ENCODE measurements at places on chromosomes 5 and 9.

DNA sequence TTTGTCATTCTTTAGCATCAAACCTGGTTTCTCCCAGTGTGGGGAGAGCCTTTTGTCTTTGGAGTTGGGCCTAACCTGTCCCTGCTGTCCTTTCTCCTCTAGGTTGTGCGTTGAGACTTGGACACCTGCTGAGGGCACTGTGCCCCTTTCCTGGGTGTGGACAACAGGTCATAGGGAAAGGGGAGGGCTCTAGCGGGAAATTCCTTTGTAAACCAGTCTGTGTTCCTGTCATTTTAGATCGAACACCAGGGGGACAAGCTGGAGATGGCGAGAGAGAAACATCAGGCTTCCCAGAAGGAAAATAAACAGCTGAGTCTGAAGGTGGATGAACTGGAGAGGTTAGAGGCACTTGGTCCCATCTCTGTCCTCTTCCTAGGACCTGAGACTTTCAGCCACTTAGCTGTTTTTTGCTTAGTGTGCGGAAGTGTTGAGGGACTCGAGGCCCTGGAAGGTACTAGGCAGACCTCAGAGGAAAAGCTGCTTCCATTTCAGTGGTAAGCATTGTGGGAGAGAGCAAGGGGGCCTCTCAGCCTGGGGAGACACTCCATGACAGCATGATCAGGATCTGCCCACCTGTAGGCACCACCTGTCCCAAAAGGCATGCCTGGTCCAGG, 8.6 kb upstream of the GLE1 start:
- no peak for DNase-seq

GRCh38 chr5:50547303-50547702, 106.2 kb upstream of the EMB start:
- DNase-seq, result no peak

DNA sequence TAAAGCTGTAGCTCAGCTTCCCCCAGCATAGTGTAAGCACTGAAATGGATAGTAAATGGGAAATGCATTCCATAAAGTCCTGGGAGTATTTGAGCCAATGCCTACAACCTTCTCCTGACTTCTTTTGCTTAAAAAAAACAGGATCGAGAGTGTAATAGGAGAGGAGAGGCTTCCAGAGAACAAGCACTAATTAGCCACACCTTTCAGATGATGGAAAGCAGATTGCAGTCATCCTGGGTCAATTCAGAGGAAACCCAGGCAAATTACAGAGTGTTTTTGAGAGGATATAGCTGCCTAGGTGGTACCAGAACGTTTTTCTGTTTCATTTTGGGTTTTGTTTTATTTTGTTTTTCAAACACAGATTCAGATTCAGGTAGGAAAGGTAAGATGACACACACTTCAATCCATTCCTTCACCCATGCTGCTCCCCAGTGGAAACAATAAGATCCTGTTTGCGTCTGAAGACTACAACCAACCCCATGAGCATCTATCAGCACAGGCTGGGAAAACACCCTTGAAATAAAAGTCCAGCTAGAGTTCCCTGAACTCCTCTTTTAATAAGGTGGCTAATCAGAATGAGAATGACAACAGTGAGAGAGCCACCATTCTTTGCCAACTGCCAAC, 95.6 kb downstream of the RFK start:
- DNase-seq, result no peak

DNA sequence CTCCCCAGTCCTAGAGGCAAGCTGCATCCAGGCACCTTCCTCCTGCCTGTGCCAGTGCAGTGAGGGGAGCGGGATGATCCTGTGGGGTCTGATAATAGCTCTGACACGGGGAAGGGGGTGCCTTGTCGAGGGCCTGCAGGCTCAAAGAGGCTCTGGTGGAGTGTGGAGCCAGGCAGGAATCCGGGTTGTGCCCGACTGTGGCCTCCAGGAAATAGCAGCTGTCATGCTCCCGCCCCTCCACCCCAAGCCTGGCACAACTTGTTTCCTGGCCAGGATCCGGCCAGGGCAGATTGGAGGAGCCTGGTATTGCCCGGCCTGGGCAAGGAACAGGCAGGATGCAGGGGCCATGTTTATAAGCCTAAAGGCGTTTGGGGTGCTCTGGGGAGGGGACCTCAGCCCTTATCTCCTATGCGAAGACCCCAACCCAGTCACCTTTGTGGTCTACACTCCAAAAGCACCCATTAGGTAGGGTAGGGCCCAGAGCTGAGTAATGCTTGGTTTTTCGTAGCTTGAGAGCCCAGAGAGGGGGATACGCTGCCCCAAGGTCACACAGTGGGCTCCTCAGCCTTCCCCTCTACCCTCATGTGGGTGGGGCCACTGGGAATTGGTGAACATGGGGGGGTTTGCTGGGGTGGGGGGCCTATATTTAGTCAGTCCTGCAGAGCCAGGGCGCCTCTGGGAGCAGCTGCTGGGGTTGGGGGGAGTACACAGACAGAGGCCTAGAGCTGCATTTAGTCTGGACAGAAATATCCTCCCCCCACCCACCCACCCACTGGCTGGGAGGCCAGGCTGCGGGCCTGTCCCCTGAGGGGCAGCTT, 12.2 kb downstream of the CXXC5 start:
- no peak for DNase-seq

- no peak for DNase-seq
Measured at GRCh38 chr5:127741412-127741811, 38.2 kb downstream of the CCDC192 start.

- DNase-seq, result no peak
Measured at GRCh38 chr9:34079181-34079580, 30.5 kb upstream of the UBAP2 start.

- no peak for DNase-seq
Measured at GRCh38 chr5:152505442-152506042, 100.5 kb upstream of the NMUR2 start.

GRCh38 chr9:96874201-96874785, 20.0 kb upstream of the ZNF782 start:
- no peak for DNase-seq

- no peak for DNase-seq
Measured at GRCh38 chr5:139662617-139663016, 14.5 kb downstream of the CXXC5 start.

DNA sequence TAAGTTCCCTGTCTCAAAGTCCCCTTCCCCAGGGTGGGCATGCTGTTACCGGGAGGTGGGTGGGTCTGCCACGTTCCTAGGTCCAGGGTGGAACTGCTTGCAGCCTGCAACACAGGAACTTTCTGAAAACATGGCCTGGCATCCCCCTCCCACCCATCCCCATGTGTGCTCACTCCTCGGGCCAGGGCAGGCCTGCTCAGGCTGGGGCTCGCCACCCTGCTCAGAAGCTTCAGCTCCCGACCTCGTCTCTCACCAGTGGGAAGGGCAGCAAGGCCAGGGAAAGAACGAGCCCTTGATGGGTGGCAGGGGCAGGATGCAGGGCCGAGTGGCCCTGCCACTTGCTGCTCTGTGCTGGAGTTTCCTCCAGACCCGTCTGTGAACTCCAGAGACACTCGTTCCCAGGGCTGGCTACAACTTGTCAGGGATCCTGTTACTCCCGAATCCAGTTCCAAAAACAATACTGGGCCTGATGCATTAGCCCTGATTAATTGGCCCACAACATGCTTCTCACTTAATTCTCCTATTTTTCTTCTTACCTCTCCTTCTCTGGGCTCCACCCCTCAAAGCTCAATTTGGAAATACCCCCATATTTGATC, 197.3 kb downstream of the SLIT3 start:
- DNase-seq, result no peak

DNA sequence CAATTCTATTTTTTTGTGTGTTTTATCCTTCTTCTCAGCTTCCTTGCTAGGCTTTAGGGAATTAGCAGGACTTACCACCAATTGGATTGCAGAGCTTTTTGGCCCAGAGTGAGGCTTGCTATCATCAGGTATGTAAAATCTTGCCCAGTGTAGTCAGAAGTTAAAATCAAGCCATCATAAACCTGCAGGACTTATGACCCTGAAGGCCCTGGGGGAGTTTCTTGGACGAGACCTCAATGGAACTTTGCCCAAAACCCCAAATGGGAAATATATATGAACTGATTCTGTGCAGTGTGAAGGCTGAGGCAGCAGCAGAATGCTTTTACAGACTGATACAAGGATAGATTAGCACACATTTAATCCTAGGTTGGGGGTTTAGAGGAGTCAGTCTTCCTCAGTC, 287.0 kb downstream of the SH3GL2 start:
- no peak for DNase-seq

DNA sequence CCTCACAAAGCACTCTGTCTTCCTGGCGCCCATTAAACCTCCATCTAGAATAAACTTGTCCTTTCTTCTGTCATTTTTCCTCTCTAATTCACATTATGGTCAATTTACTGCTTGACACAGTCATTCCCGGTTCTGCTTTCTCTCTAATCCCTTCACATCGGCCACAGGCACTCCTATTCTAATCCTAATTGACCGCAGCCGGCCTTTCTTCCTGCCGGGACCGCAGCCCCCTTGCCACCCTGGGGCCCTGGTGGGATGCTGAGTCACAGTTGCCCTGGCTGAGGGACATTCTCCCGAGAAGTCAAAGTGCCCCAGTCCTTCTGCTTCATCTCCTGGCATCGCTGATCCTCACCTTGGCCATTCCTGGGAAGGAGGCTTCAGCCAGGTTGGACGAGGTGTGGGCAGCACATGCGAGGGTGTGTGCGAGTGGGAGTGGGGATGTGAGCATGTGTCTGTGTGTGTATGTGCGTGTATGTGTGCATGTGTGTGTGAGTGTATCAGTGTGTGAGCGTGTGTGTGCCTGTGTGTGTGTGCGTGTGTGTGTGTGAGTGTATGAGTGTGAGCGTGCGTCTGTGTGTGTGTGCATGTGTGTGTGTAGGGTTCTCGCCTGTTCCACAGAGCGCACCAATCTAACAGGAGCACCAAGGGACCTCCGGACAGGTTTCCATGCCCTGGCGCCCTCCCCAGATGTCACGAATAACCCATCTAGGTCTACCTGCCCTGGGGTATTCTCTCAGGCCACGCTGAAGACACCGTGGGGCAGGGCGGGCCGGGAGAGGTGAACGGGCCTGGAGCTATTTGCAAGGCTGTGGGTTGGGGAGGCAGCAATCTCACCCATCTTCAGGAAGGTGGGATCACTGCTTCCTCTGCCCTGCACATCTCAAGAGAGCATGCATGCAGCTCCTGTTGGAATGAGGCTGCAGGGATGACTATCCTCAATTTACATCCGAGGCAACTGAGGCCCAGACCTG, 191.2 kb downstream of the PAX5 start:
- no peak for DNase-seq

DNA sequence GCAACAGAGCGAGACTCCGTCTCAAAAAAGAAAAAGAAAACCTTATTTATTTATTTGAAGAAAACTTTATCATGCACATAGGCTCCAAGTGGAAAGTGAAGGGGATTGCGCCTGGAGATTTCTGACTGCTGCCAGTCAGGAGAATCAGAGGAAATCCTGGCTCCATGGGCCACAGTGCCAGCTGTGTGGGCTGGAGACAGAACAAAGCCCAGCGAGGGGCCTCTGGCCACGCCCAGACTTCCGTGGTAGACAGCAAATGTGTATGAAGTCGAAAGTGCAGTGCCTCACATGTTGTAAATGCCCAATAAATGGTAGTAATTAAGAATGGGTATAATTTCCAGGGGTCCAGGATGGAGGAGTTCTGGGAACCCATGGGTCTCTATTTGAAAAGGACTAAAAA, 75.8 kb upstream of the WWC1 start:
- no peak for DNase-seq

GRCh38 chr5:177606071-177607051, 6.4 kb downstream of the B4GALT7 start:
- DNase-seq, result no peak

GRCh38 chr5:58972301-58972700, 389.4 kb downstream of the RAB3C start:
- DNase-seq, result no peak

- DNase-seq, result no peak
Measured at GRCh38 chr9:121956808-121957207, 136.3 kb downstream of the TTLL11 start.

GRCh38 chr9:112446080-112446479, 40.5 kb upstream of the KIAA1958 start:
- no peak for DNase-seq

- DNase-seq, result no peak
Measured at GRCh38 chr9:14281136-14281795, 32.7 kb downstream of the NFIB start.

- no peak for DNase-seq
Measured at GRCh38 chr9:112170968-112171367, 4.1 kb downstream of the SUSD1 start.

DNA sequence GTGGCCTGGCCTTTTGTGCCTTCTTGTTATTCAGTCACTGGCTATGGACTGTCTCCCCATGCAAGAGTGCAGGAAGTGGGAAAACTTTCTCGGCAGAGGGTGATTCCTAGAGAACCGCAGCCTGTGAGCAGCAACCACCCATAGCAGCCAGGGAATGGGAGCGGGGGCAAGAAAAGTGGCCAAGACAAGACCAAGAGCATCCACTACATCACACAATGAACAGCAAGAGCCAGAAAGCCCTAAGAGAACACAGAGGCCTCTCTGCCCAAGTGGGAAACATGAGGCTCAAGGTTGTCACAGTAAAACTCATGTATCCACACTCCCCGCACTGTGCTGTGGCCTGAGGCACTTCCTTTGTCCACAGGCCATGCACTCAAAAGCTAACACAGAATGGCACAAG, 129.1 kb upstream of the FSTL4 start:
- no peak for DNase-seq

GRCh38 chr9:135247227-135247930, 159.9 kb downstream of the OLFM1 start:
- no peak for DNase-seq

GRCh38 chr5:148844433-148845280, 18.2 kb downstream of the ADRB2 start:
- no peak for DNase-seq

DNA sequence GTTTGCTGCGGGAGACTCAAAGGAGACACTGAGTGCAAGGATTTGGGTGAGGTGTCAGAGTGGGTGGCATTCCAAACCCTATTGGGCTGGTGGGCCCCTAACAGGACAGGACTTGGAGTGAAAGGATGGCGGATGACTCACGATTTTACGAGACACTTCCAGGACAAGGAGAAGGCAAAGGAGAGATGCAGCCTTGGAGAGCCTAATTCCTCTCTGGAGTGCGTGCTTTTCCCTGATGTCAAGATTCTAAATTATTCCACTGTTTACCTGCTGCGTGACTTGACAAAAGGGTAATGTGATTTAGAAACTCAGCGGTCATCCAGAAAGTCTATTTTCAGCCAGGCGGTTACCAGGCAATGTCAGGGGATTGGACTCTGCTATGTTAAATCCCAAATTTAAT, 41.6 kb upstream of the CD180 start:
- DNase-seq, result no peak

GRCh38 chr9:87267251-87268070, 230.2 kb upstream of the DAPK1 start:
- no peak for DNase-seq

Data from stimulated activated CD8-positive, alpha-beta memory T cell treated with anti-CD3 and anti-CD28 coated beads, Interleukin-15, amount 100 ng/mL, for 24 hours (primary cell).